ENCODE measurements at places on chromosomes 1 and 21. TPM values are rescaled to one million over a fixed set of nuclear protein-coding genes. Genes with fewer than 3 reads are reported as not detected.

DNA sequence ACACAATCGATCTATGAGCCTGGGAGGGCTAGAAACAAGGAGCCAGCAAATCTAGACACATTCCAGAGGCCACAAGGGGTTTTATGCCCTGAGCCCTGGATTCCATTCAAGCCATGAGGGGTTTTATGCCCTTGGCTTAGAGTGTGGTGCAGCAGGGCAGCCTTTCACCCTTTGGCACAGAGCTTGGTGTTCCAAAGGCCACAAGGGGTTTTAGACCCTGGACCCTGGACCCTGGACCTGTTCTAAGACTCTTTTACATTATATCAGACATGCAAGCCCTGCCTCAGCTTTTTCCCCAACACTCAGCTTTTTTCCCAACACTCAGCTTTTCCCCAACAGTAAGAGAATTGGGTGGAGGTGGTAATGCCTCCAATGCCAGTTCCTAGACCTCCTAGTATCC lies 13.3 kb downstream of the MSTO1 start:
- no peak for DNase-seq

LENEP gene
- total RNA-seq: not detected

DNA sequence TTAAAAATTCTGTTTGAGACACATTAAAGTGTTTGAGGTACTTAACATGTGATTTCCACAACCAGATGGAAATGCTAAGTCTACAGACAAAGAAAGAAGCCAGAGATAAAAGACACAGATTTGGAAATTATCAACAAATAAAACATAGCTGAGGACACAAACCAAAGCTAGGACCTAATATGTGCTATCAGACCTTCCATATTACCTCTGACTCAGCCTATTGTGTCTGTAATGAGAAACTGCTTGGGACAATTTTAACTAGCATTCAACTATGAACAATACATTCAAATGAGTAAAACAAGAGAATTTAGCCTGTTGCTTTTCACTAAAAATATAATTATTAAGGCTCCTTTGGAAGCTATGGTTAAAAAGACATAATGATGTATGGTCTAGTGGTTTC lies 54.6 kb downstream of the WNT2B start:
- DNase-seq: no peak

- no peak for DNase-seq
Measured at GRCh38 chr1:94299627-94300553, 62.5 kb upstream of the ARHGAP29 start.

DNA sequence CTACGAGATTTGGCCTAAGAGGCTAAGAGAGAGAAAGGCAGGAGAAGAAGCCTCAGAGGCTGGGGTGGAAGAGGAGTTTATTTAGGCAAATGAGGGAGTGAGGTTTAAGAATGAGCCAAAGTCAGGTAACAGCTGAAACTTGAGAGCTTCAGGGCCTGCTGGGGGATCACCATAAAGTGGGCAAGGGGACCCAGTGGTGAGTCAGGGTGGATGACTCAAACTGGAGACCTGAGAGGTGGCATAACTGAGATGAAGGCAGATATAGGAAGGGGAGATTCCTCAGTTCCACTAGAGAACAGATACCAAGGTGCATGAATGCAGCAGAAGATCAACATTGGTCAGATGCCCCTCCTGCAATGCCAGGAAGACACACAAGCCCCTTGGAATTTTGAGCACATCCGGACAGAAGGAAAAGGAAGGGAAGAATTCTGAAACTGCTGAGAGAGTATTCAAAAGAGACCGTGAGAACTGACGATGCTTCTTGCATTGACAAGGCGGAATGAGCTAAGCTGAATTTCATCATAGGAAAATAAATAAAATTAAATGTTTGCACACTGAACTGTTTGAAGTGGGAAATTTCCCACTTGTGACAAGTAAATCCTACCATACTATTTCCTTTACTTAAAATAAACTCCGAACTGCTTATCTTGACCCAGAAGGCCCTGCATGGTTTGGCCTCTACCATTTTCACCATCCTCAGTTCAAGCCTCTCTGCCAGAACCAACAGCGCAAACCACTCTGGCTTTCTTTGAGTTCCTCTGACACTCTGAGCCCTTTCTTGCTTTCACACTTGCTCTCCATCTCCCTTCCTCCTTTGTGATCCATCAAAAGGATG lies 94.1 kb downstream of the NMNAT2 start:
- DNase-seq: no peak

DNA sequence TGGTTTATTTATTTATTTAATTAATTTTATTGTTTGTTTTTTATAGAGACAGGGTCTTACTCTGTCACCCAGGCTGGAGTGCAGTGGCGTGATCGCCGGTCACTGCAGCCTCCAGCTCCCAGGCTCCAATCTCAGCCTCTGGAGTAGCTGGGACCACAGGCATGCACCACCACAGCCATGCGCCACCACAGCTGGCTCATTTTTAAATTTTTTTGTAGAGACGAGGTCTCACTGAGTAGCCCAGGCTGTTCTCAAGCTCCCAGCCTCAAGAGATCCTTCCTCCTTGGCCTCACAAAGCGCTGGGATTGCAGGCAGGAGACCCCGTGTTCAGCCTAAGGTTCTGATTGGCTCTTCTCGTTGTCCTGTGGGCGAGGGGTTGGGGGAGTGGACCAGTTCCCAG lies 22.1 kb downstream of the UMODL1 start:
- DNase-seq: no peak

GRCh38 chr1:180513531-180513930 lies 11.2 kb upstream of the ACBD6 start:
- DNase-seq: no peak
